ENCODE measurements at places on chromosomes 7 and 10. TPM values are rescaled to one million over a fixed set of nuclear protein-coding genes. Genes with fewer than 3 reads are reported as not detected.
A peak's percentile ranks its signal among the peaks of the same experiment; 100 is the strongest.

ATRNL1 gene
- 17.1 TPM for total RNA-seq

TAS2R60 gene
- not detected for total RNA-seq

SPDYE2B gene
- total RNA-seq: not detected

LRRC18 gene
- not detected for total RNA-seq

SORCS1 gene
- not detected for total RNA-seq

FAM13C gene
- not detected for total RNA-seq

HOXA5 gene
- total RNA-seq: 3.9 TPM

SPDYE2 gene
- not detected for total RNA-seq

ANAPC16 gene
- 110 TPM for total RNA-seq

GFRA1 gene
- total RNA-seq: 0.10 TPM

COL28A1 gene
- not detected for total RNA-seq

OGDHL gene
- total RNA-seq: 1.3 TPM

NOLC1 gene
- 182 TPM for total RNA-seq

DNA sequence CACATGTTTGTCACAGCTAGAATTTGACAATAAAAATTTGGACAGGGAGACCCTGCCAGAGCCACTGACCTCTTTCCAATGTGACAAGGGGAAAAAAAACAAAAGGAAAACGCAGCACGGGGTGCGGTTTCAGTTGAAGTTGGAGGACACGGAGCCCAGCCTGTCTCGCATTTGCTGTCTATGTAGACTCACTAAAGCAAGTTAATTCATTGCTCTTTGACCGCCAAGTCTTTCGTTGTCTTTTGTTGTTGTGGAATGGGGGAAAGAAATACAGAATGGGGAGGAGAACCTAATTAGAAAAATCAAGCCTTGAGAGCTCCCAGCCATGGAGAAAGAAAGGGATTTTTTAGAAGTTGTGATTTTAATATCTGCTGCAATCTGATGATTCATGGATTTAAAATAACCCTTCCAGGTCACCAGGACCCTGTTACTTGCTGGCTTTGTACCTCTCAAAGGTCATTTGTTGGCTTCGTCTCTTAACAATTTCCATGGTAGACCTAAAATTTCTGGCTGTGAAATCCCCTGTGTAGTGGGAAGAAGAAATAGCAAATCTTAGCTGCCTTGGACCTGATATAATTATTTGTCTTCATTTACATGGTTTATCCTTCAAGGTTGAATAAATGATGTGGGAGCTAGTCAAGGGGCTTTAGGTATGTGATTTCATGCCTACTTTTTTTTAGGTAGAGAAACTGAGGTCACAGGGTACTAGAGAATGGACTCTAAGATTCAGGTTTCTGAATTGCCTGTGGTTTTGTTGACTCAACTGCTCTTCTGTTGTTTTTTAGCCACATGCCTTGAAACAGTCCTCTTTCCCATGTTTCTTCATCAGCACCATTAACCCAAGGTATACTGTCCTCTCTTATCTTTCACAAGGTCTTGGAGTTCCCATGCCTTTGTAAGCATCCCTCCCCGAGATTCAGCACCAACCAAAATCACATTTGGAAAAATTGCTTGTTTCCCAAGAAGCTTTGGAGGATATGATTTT lies 78.7 kb downstream of the TCF7L2 start:
- DNase-seq: no peak
- H3K4me3 ChIP-seq: no peak overlapping the region
- no peaks in the 10 kb centered on the region for H3K27me3 ChIP-seq
- H3K27ac ChIP-seq: peak overlapping the region; percentile 71
- H3K4me1 ChIP-seq: peaks cover 51% of the 10 kb centered on the region

GRCh38 chr7:34337163-34337562 lies 320.9 kb upstream of the NPSR1 start:
- H3K4me1 ChIP-seq: no peaks in the 10 kb centered on the region
- DNase-seq: no peak
- H3K4me3 ChIP-seq: no peak overlapping the region
- no peaks in the 10 kb centered on the region for H3K27me3 ChIP-seq

DNA sequence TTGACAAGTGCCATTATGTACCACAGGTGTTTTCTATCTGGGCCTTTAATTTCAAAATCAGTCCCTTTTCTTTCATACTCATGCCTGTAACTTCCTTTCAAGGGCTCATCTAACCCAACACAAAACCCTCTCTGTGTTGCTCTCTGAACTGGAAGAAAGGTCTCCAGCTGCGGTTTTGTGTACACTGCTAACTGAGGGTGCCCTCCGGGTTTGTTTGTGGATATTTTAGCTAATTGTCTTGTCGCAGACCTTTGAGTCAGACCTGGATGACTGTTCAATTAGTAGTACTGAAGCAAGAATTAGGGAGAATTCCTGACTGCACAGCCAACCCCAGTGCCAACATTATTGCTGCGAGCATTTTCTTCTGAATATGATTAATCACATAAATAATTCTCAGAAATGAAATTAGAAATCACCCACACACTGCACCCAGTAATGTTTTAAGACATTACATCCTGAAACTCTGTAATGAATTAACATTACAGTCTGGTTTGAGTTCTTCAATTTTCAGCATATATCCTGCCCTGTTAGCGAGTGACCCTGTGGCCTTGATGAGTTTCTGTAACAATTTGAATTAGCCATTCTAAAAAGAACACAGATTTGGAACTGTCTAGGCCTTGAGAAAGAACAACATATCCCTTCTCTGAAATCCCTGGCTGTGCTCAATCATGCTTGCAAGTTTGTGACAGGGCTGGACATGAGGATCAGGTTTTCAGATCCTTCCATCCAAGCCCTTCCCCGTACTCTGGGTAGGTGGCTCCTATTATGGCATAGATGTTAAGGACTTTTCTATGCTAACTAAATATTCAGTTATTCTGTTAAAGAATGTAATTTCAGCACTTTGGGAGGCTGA lies 460.1 kb downstream of the PLXDC2 start:
- H3K27ac ChIP-seq: no peak overlapping the region
- DNase-seq: no peak
- no peaks in the 10 kb centered on the region for H3K4me1 ChIP-seq
- H3K4me3 ChIP-seq: no peak overlapping the region
- no peaks in the 10 kb centered on the region for H3K36me3 ChIP-seq
- no peaks in the 10 kb centered on the region for H3K27me3 ChIP-seq

GRCh38 chr7:138934861-138935260 lies 46.3 kb downstream of the KIAA1549 start:
- H3K27ac ChIP-seq: no peak overlapping the region
- H3K27me3 ChIP-seq: no peaks in the 10 kb centered on the region
- no peaks in the 10 kb centered on the region for H3K36me3 ChIP-seq
- H3K4me3 ChIP-seq: no peak overlapping the region
- peaks cover 19% of the 10 kb centered on the region for H3K4me1 ChIP-seq

DNA sequence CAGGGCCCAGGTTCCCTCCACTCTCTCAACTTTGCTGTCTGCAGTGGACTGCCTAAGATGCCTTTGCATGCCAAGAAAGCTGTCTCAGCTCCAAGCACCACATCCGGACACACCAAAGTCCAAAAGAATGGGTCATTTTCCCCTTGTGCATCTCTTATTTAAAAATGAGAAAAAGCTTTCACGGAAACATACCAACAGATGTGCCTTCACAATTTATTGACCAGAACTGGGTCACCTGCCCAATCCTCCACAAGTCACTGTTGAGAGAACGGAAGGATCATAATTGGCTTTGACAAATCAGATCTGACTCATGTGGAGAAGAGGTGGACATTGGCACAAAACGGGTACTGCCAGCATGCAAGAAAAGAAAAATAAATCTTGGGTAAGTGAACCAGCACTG lies 258.3 kb downstream of the SNX13 start:
- H3K4me3 ChIP-seq: no peak overlapping the region
- no peaks in the 10 kb centered on the region for H3K36me3 ChIP-seq
- no peak for DNase-seq
- peaks cover 10% of the 10 kb centered on the region for H3K4me1 ChIP-seq
- H3K27me3 ChIP-seq: no peaks in the 10 kb centered on the region

- H3K27me3 ChIP-seq: peaks cover 9% of the 10 kb centered on the region
- no peaks in the 10 kb centered on the region for H3K4me1 ChIP-seq
- no peak overlapping the region for H3K27ac ChIP-seq
- H3K36me3 ChIP-seq: no peaks in the 10 kb centered on the region
- no peak for DNase-seq
These were observed 70.5 kb downstream of the FAM204A start for GRCh38 chr10:118271671-118272070.

DNA sequence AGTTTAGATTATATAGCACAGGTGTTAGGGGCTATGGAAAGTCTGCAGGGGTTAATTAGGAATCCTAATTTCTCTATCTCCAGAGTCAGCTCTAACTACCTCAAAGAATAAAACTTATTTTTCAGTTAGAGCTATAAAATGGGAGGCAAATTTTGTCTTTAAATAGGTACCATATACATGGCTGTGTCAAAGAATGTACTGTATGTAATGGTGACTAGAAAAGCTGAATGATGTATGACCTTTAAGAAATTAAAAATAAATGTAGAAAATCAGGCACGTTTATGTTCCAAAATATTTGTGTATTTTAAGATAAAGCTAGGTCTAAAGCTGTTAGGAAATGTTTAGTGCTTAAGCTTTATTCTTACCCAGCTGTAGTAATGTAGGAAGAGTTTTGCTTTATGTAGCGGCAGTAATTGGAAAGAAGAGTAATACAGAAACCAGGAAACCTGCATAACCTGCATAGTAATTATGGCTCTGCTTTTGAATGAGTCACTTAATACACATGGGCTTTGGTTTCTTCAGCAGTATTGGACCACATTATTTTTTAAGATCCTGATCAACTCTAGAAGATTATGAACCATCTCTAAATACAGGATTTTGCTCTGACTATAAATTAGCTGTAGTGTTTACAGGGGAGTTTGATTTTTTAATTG lies 85.0 kb downstream of the KMT2E start:
- DNase-seq: no peak
- no peak overlapping the region for H3K4me3 ChIP-seq
- H3K27ac ChIP-seq: no peak overlapping the region

GRCh38 chr10:72625276-72625607 lies 637 bp downstream of the MICU1 start:
- H3K27ac ChIP-seq: peak overlapping the region; percentile 81
- peaks cover 6% of the 10 kb centered on the region for H3K4me1 ChIP-seq
- peak overlapping the region; percentile 96 for H3K4me3 ChIP-seq
- H3K36me3 ChIP-seq: no peaks in the 10 kb centered on the region
- H3K27me3 ChIP-seq: no peaks in the 10 kb centered on the region

- H3K4me3 ChIP-seq: no peak overlapping the region
- H3K27me3 ChIP-seq: no peaks in the 10 kb centered on the region
- H3K36me3 ChIP-seq: no peaks in the 10 kb centered on the region
These were observed 624.7 kb upstream of the IGFBP3 start for GRCh38 chr7:46545790-46546189.

GRCh38 chr10:79127151-79127961 lies 58.6 kb downstream of the ZMIZ1 start:
- H3K36me3 ChIP-seq: no peaks in the 10 kb centered on the region
- H3K4me1 ChIP-seq: peaks cover 76% of the 10 kb centered on the region
- DNase-seq: no peak

DNA sequence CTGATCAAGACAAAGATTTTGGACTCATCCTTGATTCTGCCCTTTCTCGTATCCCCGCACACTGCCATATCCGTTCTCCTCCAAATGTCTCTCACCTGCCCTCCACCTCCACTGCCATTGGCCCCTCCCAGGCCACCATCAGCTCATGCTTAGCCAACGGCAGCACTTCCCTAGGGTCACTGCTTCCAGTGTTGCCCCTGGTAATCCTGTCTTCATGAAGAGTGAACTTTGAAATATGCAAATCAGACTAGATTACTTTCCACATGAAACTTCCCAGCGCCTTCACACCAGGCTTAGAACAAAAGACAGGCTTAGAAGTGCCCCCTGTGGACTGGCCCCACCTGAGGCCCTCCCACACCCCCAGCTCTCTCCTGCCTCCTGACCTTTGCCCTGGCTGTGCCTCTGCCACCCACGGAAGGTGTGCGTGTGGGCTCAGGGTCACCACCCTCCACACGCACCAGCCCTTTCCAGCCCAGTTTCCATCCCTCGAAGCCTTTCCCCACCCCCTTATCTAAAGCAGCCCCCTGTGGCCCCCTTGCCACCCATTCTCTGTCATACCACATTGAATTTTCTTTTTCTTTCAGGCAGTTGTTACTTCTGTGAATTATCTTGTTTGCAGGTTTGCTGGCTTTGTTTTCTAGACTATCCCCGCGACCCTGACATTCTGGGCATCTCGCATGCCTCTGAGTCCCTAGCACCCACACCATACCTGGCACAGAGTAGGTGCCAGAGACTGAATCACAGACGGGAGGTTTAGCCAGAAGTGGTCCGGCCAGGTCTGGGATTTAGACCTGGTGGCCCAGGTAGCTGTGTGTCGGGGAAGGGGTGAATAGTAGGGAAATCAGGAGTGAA lies 26.8 kb upstream of the C10orf53 start:
- DNase-seq: no peak
- H3K27ac ChIP-seq: no peak overlapping the region
- H3K4me3 ChIP-seq: no peak overlapping the region
- peaks cover 7% of the 10 kb centered on the region for H3K27me3 ChIP-seq
- no peaks in the 10 kb centered on the region for H3K36me3 ChIP-seq

DNA sequence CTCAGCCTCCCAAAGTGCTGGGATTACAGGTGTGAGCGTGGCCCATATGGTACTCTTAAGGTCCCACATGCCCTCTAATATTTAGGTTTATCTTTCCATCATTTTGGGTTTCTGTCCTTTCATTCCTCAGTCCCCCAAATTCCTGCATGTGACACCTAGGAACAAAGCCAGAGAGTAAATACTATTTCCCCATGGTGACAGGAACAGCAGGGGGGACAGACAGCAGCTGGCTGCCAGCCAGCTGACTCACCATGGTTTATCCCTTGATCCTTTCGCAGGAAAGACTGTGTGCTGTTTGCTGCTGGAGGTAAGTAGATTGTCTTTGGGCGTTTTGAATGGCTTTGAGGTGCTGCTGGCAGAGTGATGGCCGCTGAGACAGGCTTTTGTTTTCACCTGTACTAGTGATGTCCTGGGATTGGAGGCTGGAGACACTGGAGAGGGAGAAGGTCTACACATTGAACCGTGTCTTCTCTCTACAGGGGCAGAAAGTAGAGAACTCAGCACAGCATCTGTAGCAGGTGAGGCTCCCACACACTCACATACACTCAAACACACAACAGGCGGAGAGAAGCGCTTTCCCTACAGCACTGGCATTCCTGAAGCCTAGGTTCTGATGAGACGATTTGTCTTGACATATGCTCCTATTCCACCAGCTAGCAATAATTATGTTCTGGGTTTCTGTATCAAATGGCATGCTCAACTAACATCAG lies 83.7 kb upstream of the EFCAB10 start:
- no peak overlapping the region for H3K4me3 ChIP-seq
- DNase-seq: no peak
- no peaks in the 10 kb centered on the region for H3K27me3 ChIP-seq
- H3K4me1 ChIP-seq: peaks cover 5% of the 10 kb centered on the region

DNA sequence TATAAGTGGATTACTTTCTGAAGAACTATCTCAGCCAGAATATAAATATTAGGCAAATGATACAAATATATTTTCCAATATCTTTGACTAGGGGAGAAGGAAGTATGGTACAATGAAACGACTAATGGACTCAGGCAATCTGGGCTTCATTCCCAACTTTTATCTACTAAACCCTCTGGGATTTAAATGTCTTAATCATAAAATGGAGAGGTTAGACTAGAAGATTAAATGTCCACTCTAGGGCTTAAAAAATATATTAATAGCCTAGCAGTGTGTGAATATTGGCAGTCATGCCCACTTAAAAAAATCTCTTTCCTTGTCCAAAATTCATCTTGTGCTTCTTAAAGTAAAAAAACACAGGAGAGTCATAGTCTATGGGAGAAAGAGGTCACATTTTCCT lies 98.3 kb downstream of the CTTNBP2 start:
- H3K4me3 ChIP-seq: no peak overlapping the region
- H3K27me3 ChIP-seq: no peaks in the 10 kb centered on the region
- H3K36me3 ChIP-seq: no peaks in the 10 kb centered on the region
- no peak for DNase-seq
- no peak overlapping the region for H3K27ac ChIP-seq
